ENCODE measurements at places on chromosomes 3 and 15.
A peak's percentile ranks its signal among the peaks of the same experiment; 100 is the strongest.

- no peak for DNase-seq
These were observed 31.0 kb upstream of the MFSD1 start for GRCh38 chr3:158770741-158771350.

DNA sequence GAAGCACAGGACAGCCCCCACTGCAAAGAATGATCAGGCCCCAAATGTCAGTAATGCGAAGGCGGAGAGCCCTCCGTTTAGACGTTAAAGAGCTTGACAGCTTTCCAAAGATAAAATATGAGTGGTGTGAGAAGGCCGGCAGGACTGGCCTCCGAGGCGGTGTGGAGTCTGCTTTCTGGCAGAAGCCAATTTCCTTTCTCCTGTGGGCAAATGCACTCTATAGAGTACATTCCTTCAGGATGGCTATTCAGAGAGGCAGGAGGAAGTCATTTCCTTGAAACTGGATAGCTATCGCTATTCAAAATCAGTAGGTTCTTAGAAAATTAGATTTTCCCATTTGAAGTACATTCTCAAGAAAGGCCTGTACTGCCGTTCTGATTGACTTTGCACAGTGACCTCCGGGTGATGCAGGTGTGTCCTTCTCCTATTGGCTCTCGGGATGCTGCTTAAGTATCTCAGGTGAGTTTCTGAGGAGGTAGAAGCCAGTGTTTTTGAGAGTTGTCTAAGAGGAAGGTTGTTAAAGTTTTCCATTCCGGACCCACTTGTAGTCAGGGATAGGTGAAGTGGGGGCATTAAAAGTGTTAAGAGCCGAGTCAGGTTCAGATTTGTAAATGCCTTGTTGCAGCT lies 72.8 kb upstream of the MYZAP start:
- no peak for DNase-seq

- DNase-seq: no peak
These were observed 60.8 kb downstream of the PLOD2 start for GRCh38 chr3:146100180-146100579.

DNA sequence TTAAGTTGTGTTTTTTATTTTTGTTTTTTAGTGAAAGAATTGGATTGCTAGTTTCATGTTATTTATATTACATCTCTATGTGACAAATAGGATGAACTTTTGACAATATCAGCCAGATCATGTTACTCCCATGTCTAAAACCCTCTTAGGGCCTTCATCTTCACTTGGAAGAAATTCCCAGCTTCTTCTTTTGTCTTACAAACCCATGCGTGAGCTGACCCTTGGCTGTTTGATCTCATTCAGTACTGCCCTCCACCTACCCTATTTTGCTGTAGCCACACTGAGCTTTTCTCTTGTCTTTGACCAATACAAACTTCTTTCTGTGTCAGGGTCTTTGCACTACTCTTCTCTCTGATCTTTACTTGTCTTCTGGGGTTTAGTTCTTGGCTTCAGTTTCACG lies 37.0 kb downstream of the RBM6 start:
- DNase-seq: no peak

GRCh38 chr3:115861166-115861733 lies 237.9 kb downstream of the GAP43 start:
- DNase-seq: no peak

DNA sequence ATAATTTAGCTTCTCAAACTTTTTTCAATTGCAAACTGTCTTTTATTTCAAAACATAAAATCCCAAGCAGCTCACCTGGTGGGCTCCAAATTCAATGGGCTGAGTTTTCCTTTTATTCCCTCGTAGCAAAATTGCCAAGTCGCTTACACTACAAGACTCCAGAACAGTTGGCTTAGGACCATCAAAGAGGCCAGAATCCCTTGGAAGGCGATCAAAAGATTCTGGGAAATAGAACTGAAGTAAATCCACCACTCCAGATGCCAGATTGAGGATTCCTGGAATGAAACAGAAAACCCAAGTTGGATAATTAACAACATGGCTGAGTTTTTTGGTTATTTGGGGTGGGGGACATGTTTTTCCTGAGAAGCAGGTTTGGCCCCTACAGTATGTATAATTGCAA lies 87.7 kb upstream of the DCLK3 start:
- DNase-seq: no peak

DNA sequence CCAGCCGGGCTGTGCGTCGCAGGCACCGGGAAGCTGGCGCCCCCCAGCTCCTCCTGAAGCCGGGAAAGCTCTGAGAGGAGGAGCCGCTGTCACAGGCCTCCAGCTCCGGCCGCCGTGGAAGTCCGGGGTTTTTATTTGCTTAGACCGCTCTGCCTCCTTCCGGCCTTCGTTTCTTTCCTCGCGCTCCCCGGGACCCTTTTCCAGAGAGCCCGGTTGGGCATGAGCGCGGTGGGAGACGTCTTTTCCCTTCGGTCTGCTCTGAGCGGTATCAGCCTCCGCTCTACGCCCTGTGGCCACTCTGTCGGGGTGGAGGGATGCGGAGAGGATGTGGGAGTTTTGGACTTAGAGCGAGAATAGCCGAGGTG lies 559 bp downstream of the SENP5 start:
- DNase-seq: no peak

GRCh38 chr3:153835540-153835939 lies 285.6 kb upstream of the ARHGEF26 start:
- no peak for DNase-seq

DNA sequence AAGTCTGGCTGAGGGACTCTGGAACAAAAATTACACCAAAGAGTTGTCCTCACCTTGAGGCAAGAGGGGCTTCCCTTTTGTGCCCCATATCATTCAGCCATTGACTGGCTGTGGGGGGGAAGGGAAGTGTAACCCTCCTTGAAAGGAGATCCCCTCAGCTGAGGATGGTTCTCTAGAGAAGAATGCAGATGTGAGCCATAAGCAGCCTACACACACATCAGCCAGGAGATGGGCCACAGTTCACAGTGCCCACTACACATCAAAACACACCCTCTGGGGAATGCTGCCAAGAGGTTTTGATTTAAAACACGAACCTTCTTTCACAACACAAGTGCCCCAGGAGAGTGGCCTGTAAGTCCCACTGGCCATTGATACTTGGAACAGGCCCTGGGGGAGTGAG lies 231.2 kb upstream of the CTDSPL start:
- no peak for DNase-seq

GRCh38 chr3:69219101-69219708 lies 96.8 kb upstream of the LMOD3 start:
- no peak for DNase-seq

DNA sequence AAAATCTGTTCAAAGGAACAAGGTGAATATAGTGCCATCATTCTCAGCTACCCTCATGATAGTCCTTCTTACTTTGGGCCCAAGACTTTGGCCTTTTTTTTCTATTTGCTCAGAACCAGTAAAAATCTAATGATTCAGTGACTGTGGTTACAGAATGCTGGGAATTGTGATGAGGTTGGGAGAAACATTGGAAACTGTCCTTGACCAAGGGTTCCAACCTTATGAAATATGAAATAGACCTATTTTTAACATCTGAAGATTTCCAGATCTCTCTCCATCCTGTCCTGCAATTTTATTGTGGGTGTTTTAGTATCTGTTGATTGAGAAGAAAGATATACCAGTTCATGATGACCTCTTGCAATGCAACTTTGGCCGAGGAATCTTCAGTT lies 34.9 kb downstream of the TMEM45A start:
- DNase-seq: no peak

DNA sequence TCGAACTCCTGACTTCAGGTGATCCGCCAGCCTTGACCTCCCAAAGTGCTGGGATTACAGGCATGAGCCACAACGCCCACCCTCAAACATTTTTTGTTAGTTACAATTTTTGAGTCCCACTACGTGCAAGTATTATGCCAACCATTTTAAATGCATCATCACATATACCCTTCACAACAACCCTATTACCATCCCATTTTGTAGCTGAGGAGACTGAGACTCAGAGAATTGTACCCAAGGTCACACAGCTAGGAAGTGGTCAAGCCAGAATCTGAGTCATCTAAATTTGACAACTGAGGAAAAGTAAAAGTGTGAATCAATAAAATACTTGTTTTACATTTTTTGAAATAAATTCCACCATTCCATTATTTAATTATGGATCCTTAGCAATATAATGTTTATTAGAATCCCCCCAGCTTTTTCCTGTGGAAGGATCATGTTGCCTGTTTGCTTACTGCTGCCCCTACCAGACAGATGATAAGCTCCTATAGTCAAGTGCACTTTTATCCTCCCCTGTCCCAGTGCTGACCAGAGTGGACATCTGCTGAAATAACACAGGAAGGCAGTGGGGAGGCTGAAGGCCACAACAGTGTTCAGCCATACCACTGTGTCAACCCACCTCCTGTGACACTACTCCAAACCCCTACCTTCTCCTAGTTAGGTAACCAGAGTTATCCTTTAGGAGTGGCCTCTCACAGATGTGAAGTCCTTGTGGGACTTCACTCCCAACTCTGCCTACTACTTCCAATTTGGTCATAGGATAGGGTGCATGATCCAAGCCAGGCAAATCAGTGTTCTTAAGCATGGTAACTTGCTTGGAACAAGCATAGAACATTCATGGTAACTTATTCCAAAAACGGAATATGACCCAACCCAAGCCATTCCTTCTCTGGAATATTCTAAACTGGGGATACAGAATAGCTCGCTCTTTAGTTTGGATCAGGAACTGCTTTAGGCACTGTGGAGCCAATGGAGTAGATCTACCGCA lies 28.1 kb downstream of the PRKAR2A start:
- no peak for DNase-seq

DNA sequence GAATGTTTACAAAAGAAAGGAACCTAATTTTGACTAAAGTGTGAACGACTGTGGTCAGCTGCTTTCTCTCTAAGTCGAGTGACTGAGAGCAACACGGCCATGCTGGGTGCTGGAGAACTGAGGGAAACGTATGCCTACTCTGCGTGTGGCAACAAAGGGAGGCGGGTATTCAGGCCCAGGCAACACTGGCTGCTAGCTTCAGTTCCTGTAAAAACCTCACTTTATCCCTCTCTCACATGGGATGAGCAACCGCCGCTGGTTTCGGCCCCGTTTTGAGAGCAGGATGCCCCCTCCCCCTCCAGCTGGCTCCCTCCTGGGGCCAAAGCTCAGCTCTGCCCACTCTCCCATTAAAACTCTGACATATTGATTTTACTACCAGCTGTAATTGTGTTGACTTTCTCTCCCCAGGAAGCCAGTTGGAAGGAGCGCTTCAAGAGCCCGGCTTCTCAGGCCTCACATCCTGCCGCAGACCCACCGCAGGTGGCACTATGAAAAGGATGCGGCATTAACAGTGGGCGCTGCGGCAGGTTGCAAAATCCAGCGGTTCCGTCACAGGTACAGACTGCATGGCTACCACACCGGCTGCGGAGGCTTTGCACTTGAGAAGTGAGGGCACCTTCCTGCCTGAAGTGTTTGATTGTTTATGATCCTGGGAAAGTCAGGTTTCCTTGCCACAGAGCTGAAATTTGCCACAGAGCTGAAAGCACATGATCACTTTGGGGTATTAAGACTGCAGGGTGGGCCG lies 12.7 kb downstream of the PLXND1 start:
- DNase-seq: peak; percentile 28

DNA sequence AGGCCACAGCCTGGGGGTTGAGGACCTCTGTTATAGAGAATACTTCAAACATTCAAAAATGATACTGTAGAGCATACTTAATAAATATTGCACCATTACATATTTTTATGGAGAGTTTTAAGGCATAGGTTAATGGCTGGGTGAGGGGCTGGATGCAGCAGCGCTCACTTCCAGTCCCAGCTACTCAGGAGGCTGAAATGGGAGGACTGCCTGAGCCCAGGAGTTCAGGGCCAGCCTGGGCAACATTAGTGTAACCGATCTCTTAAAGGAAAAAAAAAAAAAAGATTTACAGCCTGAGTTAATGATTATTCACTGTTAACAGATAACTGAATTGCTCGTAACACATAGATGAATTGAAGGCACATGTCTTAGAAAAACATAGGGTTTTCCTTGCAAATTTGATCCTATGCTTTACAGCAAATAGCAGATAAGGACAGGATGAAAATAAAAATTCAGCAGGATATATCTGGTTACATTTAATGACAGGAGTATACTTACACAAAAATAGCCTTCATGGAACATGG lies 282.9 kb downstream of the TBC1D5 start:
- DNase-seq: no peak

- DNase-seq: no peak
These were observed 58.7 kb upstream of the MRPL3 start for GRCh38 chr3:131561511-131561910.

DNA sequence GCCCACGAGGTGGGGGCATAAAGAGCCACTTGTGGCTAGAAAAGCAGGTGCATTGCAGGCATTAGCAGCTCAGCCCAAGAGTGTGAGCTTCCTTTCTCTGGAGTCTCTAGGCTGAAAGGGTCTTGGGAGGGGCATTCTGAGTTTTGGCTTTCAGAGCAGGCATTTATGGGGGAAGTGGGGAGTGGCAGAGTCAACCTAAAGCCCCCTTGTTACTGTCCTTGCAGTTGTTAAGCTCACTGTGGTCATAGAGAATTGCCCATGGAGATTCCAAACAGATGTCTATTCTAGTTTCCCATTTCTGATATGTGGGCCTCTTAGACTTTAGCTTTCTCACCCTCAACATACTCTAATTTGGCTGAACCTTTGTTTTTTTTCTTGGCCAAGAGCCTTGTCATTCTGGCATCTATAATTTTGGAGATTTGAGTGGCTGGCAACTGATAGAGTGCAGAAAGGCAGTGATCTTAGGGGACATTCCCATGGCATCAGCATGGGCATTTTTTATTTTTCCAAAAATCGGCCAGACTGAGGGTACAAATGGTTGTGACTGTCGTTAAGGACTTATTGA lies 217.9 kb downstream of the THSD4 start:
- no peak for DNase-seq

DNA sequence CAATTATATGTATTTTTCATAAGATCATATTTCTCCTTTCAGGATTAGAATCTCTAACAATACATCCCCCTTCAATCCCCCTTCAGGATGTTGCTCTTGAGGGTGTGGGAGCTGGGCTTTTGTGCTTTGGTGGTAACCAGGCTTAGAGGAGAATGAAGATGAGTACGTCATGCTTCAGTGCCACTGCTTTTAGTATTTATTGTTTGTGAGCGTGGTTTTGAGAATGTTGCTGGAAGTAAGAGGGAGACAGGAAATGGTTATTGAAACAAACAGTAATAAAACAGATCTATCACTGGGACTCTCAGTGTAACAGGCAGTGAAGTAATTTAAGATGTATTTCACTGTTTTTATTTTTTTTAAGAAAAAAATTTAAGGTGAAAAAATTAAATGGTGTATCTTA lies 35.3 kb downstream of the GBE1 start:
- no peak for DNase-seq

Data from stimulated activated CD8-positive, alpha-beta memory T cell treated with anti-CD3 and anti-CD28 coated beads, Interleukin-7, amount 100 ng/mL, for 1 hour (primary cell).